Stimulated activated memory B cell treated with anti-CD40 and anti-IgM and Interleukin-4, amounts not matched to agents 10 μg/mL and 1 μg/mL and 100 μg/mL, for 72 hours (primary cell): ENCODE measurements at places on chromosomes 13 and 19.

- no peak for ATAC-seq
These were observed 1284.5 kb downstream of the SLITRK1 start for GRCh38 chr13:82597747-82598146.

DNA sequence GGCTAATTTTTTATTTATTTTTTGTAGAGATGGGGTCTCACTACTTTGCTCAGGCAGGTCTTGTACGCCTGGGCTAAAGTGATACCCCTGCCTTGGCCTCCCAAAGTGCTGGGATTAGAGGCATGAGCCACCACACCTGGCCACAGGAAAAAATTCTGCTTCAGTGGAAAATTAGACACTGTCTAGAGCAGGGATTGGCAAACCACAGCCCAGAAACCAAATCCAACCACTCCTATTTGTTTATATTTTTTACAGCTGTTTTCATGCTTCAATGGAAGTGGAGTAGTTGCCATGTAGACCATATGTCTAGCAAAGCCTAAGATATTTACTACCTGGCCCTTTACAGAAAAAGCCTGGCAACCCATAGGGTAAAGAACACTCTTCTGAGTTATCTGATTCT, 123.7 kb upstream of the MRI1 start:
- ATAC-seq = no peak

DNA sequence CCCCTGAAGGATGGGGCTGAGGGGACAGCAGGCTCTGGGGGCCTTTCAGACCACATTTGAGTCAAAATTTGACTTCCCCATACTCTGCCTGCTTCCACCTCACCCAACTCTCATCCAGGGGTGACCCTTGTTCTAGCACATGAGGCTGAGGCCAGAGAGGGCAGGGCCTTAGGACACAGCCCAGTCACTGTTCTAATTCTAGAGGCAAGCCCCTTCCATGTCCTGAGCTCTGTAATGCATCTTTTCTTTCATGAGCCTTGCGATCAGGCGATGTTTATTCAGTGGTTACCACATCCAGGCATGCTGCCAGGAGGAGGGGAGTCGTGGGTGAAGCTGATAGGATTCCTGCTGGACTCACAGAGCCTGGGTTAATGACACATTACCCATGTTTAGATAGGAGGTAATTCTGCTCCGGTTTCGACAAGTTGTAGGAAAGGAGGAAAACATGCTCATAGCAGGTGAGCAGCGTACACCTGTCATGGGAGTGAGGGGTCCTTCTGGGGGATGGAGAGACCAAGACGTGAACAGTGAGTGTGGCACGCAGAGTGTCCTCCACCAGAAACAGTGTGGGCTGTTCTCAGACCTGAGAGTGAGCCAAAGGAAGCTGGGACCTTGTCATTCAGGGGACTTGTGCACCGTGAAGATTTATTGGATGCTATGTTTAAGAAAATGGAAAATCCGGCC, 9.3 kb downstream of the RPS9 start:
- no peak for ATAC-seq

DNA sequence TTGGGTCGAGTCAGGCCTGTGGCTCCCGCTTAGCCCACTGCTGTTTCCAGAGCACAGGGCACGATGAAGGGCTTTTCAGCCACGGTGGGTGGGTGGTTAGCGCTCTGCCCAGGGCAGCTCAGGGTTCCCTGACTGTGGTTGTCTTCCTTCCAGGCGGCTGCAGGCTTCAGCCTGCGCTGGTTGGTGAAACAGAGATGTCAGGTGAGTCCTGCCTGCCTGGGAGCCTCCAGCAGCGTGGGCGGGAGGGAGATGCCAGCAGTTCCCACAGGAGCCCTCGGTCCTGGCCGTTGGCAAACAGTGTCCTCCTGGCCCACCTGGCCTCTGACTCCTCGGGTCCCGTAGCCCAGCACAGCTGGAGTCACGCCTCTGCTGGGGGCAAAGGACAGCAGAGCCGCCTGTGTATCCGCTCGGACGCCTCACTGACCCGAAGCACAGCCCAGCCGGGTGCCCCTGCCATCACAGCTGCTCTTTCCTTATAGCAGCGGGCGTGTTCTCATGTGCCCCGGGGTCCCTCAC, 9.7 kb downstream of the ADAT3 start:
- no peak for ATAC-seq

DNA sequence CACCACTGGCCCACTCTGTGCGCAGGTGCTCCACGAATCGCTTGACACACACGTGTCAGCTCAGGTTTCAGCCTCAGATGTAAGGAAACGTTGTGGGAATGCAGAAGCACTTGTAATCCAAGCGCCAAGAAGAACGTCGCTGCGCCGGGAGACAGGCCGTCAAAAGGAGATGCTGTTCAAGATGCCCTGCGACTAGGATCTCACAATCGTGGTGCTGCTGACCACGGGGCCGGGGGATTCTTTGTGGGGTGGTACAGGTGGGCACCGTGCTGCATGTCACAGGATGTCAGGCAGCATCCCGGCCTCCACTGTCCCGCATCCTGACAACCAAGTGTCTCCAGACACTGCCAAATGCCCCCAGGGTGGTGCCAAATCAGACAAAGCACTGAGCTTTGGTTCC, 16.9 kb upstream of the SIGLEC11 start:
- no peak for ATAC-seq

- ATAC-seq = no peak
These were observed 334.0 kb downstream of the TBC1D4 start for GRCh38 chr13:75147946-75148345.

- ATAC-seq = no peak
These were observed 360.4 kb downstream of the ENOX1 start for GRCh38 chr13:43426355-43426754.

DNA sequence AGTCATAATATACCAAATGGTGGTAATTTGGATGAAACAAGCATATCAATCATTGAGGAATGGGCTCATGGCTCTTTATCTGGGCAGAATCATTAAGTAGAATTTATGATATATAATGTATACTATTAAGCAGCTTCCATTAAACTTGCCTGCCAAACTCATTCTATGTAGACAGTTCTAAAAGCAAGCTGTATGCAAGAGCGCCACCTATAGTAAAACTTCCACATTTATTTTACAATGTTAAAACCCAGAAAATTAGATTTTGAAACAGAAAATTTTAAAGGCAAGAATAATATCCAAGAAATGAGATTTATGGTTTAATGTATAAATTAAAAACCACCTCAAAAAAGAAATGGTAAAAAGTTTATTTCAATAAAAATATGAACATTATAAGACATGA, 161.5 kb downstream of the MZT1 start:
- no peak for ATAC-seq

GRCh38 chr19:15438124-15438496, 11.6 kb downstream of the WIZ start:
- no peak for ATAC-seq
